ENCODE measurements at places on chromosomes 11 and 22.

- no peak for DNase-seq
Measured at GRCh38 chr22:47356511-47357011, 594.1 kb downstream of the TBC1D22A start.

DNA sequence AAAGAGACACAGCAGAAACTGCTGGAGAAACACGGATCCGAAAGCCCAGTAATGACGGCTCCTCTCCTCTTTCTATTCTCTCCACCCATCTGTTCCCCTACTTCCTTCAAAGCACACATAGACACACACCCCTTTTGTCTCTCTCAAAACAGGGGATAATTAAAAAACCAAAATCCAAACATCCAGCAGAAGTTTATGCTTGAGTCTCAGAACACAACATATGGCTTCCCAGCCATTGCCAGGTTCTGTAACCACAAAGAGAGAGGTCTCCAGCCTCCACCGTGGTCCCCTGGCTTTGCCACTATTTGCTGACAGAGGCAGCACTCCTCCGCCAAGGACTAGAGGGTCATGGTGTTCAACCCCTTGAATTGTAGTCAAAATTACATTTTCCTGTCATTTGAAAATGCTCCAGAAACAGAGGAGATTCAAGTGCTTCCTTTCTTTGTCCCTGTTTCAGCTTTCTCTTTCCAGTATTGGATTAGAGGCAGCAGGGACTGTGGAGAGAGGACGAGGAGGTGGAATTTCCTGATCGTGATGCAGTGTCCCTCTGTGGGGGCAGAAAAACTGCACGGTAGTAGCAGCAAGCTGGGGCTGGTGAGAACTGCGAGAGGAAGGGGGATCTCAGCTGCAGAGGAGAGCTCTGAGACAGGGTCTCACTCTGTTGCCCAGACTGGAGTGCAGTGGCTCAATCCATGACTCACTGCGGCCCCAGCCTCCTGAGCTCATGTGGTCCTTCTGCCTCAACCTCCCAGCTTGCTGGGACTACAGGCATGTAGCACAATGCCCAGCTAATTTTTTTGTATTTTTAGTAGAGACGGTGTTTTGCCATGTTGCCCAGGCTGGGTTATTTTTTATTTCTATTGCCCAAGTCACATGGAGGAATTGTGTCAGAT is 60.3 kb downstream of the UBASH3B start:
- DNase-seq, result no peak

DNA sequence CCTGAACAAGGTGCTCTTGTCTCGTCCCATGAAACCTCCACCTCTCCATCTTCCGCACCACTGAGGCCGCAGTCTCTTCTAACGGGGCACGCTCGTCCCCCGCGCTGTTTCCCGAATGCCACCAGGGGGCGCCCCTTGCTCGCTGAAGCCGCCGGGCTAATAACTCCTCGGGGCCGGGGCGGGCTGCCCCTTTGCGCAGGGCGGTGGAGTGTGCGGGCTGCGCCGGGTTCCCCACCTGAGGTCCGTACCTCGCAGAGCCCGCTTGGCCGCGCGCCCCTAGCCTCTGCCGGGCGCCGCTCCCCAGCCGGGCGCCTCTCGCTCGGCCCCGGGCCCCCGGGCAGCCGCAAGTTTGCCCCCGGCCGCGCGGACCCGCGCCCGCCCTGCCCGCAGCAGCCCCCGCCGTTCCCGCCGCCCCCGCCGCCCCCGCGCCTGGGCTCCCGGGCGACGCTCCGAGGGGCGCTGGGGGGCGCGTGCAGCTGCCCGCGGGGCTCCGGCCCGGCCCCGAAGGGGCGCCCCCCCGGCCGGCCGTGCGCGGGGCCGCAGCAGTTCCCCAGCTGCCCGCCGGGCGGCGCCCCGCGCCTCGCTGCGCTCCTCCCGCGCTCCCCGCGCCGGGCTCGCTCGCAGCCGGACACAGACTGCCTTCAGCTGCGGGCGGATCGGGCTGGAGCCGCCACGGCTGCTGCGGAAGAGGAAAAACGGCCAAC is at the start of gene GRIK4:
Gene GRIK4 (plus strand): TSS at position 633 of the 704 bp plus-strand sequence. CDS start 148,571 bp downstream, outside the sequence.
- DNase-seq, result peak; percentile 27

DNA sequence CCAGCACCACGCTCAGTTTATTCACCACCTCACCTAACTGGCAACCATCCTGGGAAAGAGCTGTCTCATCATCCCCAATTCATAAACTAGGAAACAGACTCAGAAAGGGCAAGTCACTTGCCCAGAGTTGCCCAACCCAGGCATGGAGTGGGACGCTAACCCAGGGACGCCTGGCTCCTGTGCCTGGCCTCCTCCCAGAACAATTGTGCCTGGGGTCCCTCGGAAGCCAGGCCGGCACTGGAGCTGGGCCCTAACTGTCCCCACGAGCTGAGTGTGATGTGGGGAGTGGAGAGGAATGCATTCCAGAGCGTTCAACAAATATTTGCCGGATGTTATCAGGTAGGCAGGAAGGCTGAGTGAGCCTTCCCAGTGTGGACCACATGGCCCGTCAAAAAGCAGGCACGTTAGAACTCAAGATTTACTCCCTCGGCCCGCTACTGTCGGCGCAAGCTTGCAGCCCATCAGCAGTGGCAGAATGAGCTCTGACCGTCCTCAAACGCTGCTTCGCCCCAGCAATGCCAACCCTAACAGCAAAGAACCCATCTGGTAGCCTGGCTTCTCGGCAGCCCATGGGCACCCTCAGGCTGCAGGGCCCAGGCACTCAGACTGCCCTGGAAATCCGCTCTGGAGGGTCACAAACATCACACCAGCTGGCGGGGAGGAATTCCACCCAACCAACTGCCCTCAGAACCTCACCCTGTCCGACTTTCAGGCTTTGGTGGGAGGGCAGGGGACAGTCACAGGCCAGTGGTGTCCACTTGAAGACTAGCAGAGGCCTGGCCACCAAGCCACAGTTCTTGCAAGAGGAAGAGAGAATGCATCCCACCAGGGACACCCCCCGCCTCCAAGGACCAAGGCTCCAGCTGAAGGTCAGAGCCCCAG is 35.6 kb downstream of the MYH9 start:
- no peak for DNase-seq

DNA sequence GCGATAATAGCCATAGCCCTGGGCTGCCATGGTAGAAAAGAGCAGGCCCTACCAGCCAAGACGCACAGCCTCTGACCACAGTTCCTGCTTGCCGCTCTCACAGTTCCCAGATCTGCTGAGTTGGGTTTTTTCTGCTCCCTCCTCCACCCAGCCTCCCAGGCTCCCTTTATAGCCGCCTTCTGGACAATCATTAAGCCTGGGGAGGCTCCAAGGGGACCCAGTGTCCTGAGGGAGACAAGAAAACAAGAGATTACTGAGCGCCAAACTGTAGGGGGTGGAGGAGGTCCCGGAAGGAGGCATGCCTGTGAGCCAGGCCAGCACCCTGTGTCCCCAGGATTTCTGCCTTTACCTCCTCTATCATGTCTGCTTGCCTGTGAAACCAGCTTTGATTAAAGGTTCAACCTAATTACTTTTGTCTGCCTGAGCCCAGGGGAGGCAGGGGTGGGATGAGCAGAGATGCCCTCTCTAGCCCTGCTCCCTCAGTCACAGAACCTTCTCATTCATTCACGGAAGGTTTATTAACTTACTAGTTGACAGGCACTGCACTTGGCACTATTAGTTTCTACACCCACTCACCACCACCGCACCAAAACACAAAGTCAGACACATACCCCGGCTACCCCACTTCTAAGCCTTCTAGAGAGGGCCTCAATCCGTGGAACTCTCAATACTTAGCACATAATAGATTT is 1.2 kb downstream of the SLC37A4 start:
- DNase-seq, result no peak

GRCh38 chr11:132551016-132551415 is 981.3 kb downstream of the OPCML start:
- DNase-seq, result no peak

GRCh38 chr11:19551457-19551856 is 161.2 kb upstream of the NAV2 start:
- DNase-seq, result no peak

Data from NCI-H510A (cell line).